ENCODE measurements at places on chromosomes 4 and X.
A peak's percentile ranks its signal among the peaks of the same experiment; 100 is the strongest.

DNA sequence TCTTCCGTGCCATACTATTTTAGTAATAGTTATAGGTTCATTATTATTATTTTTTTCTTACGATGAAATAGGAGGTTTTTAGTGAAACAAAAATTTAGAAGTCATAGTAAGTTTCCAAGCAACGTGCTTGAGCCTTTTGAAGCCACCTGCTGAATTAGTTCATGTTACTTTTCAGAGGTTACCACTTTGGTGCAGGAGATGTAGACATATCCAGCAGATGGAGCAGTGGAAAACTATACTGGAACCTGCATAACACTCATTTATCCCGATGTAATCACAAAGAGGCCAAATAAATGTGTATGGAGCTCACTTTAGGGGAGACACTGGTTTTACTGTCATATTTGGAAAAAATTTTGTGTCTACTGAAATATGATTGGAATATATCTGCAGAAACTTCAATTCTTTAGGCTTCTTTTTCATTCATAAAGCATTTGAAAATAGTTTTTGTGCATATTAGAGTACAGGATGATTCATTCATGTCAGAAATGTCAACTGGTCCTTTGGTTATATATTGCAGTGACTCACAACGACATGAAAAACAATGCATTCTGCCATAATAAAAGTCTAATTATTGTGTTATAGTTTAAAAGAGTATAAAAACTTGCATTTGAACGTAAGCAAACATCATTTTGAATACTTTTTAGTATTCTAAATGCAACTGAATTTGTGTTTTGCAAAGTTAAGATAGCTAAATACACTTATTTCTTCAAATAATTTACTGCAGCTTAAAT lies 2182.9 kb upstream of the TENM3 start:
- H3K4me1 ChIP-seq, result peaks cover 13% of the 10 kb centered on the region
- H3K4me3 ChIP-seq, result no peak overlapping the region
- H3K27ac ChIP-seq, result no peak overlapping the region
- no peak for DNase-seq

- H3K27me3 ChIP-seq, result peaks cover 4% of the 10 kb centered on the region
- peak within 1 kb of the TSS; percentile 78 for H3K27ac ChIP-seq
Observed at GRCh38 chr4:7043284-7044136, at the start of gene TADA2B. TSS of gene TADA2B (plus strand) at chr4:7043372. CDS start at chr4:7043580, 208 bp downstream.

DNA sequence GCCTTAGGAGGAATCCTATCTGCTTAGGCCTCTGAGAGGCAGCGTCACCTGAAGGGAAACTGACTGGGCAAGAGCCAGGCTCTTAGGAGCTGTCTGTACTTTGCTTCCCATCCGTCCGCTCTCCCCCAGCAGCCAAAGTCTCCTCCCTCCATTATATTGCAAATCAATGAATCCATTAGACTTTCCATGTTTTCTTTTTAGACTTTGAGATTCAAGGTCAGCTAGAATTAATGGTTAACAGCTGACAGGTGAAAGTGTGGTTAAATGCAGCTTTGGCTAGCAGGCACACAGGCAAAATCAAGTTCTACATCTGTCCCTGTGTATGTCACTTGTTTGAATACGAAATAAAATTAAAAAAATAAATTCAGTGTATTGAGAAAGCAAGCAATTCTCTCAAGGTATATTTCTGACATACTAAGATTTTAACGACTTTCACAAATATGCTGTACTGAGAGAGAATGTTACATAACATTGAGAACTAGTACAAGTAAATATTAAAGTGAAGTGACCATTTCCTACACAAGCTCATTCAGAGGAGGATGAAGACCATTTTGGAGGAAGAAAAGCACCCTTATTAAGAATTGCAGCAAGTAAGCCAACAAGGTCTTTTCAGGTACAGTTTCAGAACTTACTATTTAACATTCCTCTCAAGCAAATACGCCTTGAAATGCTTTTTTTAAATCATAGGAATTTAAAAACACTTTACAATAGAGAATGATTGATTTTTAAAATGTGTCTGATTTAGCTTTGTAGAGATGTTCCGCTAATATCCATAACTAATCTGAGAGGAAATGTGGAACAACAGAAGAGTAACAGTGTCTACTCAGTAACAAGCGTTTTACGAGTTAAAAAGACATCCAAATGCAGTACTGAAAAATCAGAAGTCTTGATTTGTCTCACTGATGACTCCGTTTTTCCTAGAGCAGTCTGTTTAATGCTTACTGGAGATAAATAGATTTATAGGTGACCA lies at the start of gene F11:
TSS of gene F11 (plus strand) at position 507 of the 970 bp plus-strand sequence. CDS start 948 bp downstream, outside the sequence.
- H3K36me3 ChIP-seq, result no peaks in the 10 kb centered on the region
- H3K4me3 ChIP-seq, result no peak within 1 kb of the TSS
- no peak for DNase-seq
- H3K27ac ChIP-seq, result no peak within 1 kb of the TSS
- H3K27me3 ChIP-seq, result peaks cover 27% of the 10 kb centered on the region

- DNase-seq, result no peak
- no peak overlapping the region for H3K27ac ChIP-seq
- no peaks in the 10 kb centered on the region for H3K36me3 ChIP-seq
- H3K4me1 ChIP-seq, result no peaks in the 10 kb centered on the region
Observed at GRCh38 chr4:89162496-89162895, 51.2 kb downstream of the TIGD2 start.

- no peak overlapping the region for H3K4me3 ChIP-seq
- no peak for DNase-seq
- H3K4me1 ChIP-seq, result no peaks in the 10 kb centered on the region
- H3K27me3 ChIP-seq, result no peaks in the 10 kb centered on the region
- no peaks in the 10 kb centered on the region for H3K36me3 ChIP-seq
- no peak overlapping the region for H3K27ac ChIP-seq
Observed at GRCh38 chrX:57133706-57134105, 3.5 kb downstream of the SPIN2A start.

- no peak overlapping the region for H3K27ac ChIP-seq
- H3K36me3 ChIP-seq, result no peaks in the 10 kb centered on the region
- H3K4me1 ChIP-seq, result peaks cover 2% of the 10 kb centered on the region
- DNase-seq, result no peak
- H3K4me3 ChIP-seq, result no peak overlapping the region
Observed at GRCh38 chrX:20623448-20623847, 356.7 kb upstream of the RPS6KA3 start.

GRCh38 chr4:143345356-143345755 lies 8.7 kb downstream of the GAB1 start:
- H3K27ac ChIP-seq, result no peak overlapping the region
- no peaks in the 10 kb centered on the region for H3K4me1 ChIP-seq
- no peak overlapping the region for H3K4me3 ChIP-seq

- no peaks in the 10 kb centered on the region for H3K4me1 ChIP-seq
- H3K36me3 ChIP-seq, result no peaks in the 10 kb centered on the region
- H3K4me3 ChIP-seq, result no peak overlapping the region
Observed at GRCh38 chr4:95838192-95838591, 1.7 kb upstream of the PDHA2 start.

GRCh38 chr4:2604614-2605013 lies 68.2 kb downstream of the FAM193A start:
- H3K4me3 ChIP-seq, result no peak overlapping the region
- peaks cover 26% of the 10 kb centered on the region for H3K4me1 ChIP-seq
- peaks cover 8% of the 10 kb centered on the region for H3K36me3 ChIP-seq
- H3K27me3 ChIP-seq, result no peaks in the 10 kb centered on the region
- no peak for DNase-seq

- H3K4me3 ChIP-seq, result no peak overlapping the region
- no peak for DNase-seq
- H3K4me1 ChIP-seq, result no peaks in the 10 kb centered on the region
- H3K27me3 ChIP-seq, result no peaks in the 10 kb centered on the region
Observed at GRCh38 chrX:128929271-128930057, 593.8 kb downstream of the SMARCA1 start.

- H3K4me3 ChIP-seq, result no peak overlapping the region
- no peak for DNase-seq
- H3K36me3 ChIP-seq, result no peaks in the 10 kb centered on the region
- H3K4me1 ChIP-seq, result no peaks in the 10 kb centered on the region
- H3K27ac ChIP-seq, result no peak overlapping the region
Observed at GRCh38 chr4:52250154-52250553, 199.1 kb downstream of the SPATA18 start.

DNA sequence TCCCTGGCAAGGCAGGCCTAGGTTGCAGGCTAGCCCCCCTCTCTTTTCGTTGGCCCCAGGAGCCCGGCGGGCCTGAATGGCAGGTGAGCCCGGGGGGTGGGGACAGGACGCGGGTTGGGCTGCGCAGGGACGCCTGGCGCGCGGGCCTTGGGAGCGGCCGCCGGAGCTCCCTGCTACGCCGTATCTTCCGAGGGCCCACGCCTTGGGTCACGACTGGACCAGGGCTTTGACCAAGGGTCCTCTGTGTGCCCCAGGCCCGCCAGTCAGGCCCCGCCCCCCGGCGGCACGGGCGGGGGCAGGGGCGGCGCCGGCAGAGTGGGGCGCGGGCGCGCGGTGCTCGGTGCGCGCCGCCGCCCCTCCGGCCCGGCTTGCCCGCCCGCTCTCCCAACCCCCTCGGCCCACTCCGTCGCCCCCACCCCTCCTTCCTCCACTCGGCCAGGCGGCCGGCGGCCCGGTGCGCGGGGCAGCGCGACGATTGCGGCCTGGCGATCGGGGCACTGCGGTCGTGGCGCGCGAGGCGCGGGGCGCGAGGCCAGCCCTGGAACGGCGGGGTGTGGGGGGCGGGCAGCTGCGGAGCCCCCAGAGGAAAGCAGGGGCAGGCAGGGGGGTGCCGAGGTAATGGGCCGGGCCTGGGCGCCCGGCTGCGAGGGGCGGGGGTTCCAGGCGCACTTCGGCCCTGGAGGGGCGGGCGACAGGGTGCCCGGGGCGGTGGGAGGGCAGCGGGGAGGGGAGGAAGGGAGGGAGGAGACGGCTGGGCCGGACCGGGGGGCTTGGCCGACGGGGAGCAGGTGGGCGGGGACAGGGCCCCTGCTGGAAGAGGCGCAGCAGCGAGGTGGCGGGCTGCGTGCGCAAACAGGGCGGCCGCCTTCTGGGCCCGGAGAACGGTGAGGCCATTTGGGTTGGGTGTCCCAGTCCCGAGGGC lies at the start of gene PRRG3:
TSS of gene PRRG3 (plus strand) at position 798 of the 922 bp plus-strand sequence. CDS start 3,357 bp downstream, outside the sequence.
- peaks cover 2% of the 10 kb centered on the region for H3K4me1 ChIP-seq
- no peak for DNase-seq
- no peak within 1 kb of the TSS for H3K4me3 ChIP-seq
- H3K27ac ChIP-seq, result no peak within 1 kb of the TSS
- H3K27me3 ChIP-seq, result peaks cover 23% of the 10 kb centered on the region
- H3K36me3 ChIP-seq, result no peaks in the 10 kb centered on the region

DNA sequence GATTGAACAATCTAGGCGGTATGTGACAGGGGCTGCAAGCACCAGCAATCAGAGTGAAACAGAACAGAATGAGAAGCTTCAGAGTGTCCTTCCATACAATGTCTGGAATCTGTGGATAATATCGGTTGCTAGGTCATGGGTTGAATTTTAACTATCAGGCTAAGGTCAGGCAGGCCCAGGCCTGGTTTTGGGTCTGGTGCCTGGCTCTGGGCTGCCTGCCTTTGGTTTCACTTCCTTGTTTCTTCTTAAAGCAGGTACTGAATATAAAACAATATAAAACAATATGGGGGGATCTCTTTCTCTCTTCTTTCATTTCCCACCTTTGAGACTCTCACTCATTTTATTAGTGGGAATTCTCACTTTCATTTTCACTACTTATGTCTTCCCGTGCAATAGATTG lies 962.0 kb downstream of the CCSER1 start:
- no peak overlapping the region for H3K27ac ChIP-seq
- no peak overlapping the region for H3K4me3 ChIP-seq
- H3K27me3 ChIP-seq, result no peaks in the 10 kb centered on the region
- DNase-seq, result no peak
- H3K4me1 ChIP-seq, result no peaks in the 10 kb centered on the region
- no peaks in the 10 kb centered on the region for H3K36me3 ChIP-seq
